BE2C (cell line): ENCODE measurements at places on chromosomes 6 and 20.

DNA sequence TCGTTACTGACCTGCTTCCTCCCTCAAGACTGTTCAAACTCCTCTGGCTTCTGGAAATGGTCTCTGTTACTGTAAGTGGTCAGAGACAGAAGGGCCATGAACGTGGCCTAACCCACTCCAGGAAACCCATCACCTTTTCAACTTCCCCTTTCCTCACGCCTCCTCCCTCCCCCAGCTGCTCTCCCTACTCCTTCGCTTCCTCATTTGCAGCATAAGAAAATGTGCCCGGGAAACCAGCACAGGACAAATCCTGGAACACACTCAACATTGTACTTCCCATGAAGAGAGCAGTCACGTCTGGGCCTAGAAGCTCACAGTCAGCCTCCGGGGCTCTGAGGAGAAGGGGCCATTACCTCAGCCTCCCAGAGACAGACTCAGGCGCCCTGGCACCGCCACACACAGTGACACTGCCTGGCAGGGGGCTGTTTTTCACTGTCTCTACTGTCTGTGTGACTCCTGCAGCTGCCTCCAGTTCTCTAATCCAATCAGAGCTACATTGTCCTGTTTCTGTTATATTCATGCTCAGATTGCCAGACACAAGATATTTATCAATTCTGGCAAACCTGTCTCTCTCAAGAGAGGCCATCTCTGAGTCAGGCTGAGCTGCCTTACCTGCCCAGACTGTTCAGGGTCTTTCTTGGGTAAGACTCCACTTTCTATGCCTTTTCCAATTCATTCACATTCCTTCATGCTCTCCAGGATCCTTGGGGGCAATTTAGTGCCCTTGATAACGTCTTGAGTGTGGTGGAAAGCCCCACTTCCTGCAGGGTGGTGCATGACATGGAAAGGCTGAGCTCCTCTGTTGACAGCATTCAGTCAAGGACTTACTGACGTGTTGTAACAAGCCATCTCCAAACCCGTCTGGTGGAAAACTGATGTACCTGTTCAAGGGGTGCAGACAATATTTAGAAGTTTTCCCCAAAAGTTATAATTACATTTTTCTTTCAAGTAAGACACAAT, 242.2 kb downstream of the HIVEP2 start:
- DNase-seq = peak; percentile 91

DNA sequence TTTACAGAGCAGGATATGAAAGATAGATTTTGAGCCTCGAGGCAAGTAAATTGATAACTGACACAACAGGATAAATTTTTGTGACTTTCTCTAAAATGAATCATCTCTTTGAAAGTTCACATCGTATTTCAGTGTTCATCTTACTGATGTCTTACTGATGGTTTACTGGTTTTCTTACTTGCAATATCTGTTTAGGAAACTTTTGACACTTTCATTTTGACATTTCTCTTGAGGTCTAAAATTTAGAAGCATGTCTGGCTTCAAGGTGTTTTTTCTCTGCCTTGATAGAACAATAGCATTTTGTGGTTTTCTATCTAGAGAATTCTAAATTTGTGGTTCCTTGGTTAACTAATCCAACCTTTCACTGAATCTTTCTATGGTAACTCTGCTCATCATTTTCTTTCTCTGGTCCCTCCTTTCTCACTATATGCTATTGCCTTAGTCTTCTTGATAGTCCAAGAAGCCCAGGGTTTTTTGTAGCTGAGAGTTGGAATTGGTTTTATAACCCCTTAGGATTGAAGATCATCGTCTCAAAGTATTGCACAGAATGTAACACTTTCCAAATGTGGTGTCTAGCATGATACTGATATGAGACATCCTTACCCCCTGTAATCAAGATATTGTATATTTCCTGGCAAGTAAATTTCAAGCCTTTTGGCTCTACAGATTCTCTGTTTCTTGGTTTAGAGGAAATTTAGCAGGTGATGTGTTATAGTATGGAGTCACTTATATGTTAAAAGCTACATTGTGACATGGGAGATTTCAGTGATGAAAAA, 98.7 kb downstream of the RNF144B start:
- DNase-seq = no peak

- DNase-seq = no peak
These were observed 29.9 kb downstream of the MAPK13 start for GRCh38 chr6:36160147-36160760.

DNA sequence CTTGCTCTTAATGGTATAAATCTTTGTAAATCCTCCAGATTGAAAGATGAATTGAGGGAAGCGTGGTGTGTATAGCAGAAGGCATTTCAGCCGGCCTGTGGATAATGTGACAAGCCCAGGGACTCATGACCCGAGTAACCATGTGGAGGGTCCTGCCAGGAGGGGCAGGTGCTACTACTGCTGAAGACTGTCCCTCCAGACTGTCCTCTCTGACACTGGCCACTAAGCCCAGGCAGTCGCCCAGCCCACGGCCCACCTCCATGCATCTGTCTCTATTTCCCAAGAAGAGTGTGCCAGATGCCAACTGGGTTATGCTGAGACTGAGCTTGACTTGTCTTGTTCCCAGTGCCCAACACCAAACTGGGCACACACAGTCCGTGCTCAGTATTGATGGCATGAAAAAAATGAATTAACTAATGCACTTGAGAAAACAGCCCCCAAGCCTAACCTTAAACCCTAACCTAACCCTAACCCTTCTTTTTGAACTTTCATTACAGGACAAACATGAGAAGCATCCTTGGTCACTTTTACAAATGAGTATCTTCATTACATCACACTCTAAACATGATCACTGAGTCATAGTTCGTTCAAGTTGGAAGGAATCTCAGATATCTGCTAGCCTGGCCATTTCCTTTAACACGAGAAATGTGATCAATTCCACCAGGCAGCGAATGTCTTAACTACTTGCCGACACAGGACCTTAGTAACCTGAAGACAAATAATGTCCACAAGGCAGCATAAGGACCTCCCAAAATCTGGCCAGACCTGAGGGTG, 182.2 kb upstream of the RREB1 start:
- no peak for DNase-seq

- DNase-seq = no peak
These were observed 122.4 kb downstream of the MAP3K7 start for GRCh38 chr6:90464507-90464906.

DNA sequence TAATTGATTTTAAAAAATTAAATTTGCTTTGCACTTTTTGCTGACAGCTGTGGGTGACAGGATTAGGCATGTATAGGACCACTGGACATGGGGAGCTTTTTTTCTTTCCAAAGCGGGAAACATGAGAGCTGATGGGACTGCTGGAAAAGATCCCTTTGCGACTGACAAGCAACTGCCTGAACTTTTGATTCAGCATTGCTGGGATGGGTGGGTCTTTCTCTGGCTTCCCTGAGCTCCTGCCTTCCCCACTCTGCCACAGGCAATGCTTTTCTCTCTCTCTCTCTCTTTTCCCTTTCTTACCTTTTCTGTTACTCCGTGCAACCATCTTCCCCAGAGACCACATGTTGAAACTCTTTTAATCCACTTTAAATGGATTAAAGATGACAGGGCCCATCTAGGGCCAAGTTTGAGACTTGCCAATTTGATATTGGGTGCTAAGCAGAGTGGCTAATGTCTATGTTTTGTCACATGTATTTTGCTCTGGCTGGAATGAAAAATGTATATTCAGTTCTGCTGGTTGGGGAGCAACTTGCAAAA, 33.5 kb upstream of the TPD52L1 start:
- DNase-seq = no peak

DNA sequence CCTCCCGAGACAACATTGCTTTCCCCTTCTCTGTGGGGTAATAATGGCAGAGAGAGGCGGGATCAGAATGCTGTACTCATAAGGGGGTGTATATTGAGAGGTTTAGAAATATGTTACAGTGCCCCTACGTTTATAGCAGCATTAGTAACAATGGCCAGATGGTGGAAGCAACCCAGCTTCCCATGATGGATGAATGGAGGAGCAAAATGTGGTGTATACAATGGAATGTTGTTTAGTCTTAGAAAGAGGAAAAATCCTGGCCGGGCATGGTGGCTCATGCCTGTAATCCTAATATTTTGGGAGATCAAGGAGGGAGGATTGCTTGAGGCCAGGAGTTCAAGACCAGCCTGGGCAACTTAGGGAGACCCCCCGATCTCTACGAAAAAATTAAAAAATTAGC, 12.9 kb downstream of the BANF2 start:
- no peak for DNase-seq

GRCh38 chr20:23080521-23080920, 5.6 kb downstream of the CD93 start:
- DNase-seq = no peak

DNA sequence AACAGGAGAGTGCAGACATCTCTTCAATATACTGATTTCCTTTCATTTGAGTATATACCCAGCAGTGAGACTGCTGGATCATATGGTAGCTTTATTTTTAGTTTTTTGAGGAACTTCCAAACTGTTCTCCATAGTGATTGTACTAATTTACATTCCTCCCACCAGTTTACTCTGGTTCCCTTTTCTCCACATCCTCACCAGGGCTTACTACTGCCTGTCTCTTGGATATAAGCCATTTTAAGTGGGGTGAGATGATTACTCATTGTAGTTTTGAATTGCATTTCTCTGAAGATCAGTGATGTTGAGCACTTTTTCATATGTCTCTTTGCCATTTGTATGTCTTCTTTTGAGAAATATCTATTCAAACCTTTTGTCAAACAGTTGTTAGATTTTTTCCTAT, 64.9 kb upstream of the HMGCLL1 start:
- DNase-seq = no peak

DNA sequence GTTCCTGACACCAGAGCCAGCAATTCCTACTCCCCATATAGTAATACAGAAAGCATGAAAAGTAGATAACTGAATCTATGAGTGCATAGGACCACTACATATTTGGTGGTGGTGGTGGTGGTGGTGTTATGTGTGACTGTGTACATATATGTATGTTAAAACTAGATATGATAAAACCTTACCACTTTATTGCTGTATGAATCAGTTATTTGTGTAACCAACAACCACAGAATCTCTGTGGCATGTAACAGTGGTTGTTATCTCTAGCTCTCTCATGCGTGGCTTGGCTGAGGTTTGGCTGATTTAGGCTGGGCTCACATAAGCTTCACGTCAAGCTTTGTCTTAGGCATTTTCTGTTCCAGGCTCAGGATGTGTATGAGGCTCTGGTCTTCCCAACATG, 55.7 kb downstream of the PLCB1 start:
- DNase-seq = no peak

GRCh38 chr20:52799130-52799529, 173.0 kb upstream of the TSHZ2 start:
- DNase-seq = peak; percentile 50

DNA sequence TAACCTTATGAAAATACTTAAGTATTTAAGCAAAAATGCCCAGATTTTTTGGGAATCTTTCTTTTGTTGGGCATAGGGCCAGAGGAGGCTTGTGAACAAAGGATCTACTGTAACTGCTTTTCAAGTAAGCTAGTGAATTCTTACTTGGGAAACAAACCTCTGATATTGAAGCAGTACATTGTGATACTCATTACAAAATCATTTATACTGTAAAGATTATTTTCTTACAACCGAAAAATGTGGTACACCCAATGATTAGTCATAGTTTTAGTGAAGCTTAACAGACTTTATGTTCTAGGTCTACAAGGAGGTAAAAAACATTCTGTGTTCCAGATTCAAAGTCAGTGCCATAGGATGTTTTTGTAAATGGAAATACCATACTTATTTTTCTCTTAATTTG, 272.9 kb upstream of the KCNQ5 start:
- DNase-seq = no peak

DNA sequence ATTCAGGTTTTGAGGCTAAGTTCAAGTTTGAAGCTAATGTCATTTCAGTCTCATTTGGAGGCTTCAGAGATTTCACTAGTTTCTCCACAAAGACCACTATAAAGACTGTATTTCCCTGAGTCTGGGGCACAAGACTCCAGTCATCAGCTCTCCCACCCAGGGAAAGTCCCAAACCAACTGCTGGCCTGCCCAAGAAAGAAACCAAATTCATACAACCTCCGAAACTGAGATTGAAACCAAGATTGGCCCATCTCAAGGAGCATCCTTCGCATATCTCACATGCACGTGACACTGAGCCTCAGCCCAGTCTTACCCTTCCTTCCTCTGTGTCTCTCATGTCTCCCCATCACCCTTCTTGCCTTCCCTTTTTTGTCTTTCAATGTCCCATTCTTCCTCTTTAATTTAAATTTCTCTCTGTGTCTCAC, 3.5 kb upstream of the LTA start:
- no peak for DNase-seq

DNA sequence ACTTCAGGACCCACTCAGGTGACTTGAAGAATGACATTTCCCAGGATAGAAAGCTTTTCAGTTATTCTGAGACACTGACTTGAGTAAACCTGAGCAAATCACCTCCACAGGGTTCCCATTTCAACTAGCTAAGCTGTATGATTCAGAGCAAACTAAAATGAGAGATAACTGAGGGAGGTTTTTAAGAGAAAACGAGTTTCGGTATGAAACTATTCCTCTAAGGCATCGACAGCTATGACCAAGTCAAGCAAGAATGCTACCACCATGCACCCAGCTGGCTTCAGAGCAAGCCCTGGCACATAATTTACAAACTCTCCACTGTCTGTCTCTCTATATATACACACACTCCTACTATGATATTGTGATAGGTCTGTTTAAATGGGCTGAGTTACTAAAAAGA, 75.4 kb downstream of the PERP start:
- no peak for DNase-seq
